ENCODE measurements at places on chromosomes 16 and 17.

- no peak for DNase-seq
Observed at GRCh38 chr17:57622683-57623433, 122.2 kb downstream of the CCDC182 start.

DNA sequence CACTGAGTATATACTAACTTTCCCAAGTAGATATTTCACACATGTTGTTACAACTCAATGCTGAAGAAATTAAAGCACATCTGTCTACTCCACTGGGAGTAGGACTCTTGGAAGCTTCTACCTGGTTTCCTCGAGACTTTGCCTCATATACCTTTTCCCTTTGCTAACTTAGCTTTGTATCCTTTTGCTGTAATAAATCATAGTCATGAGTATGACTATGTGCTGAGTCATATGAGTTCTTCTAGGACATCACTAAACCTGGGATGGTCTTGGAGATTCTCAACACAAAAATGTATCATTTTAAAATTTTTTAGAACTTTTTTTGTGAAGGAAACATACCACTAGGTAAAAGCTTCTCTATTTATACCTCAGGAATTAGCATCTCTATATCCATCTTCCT, 39.8 kb downstream of the ABCA5 start:
- DNase-seq = no peak

DNA sequence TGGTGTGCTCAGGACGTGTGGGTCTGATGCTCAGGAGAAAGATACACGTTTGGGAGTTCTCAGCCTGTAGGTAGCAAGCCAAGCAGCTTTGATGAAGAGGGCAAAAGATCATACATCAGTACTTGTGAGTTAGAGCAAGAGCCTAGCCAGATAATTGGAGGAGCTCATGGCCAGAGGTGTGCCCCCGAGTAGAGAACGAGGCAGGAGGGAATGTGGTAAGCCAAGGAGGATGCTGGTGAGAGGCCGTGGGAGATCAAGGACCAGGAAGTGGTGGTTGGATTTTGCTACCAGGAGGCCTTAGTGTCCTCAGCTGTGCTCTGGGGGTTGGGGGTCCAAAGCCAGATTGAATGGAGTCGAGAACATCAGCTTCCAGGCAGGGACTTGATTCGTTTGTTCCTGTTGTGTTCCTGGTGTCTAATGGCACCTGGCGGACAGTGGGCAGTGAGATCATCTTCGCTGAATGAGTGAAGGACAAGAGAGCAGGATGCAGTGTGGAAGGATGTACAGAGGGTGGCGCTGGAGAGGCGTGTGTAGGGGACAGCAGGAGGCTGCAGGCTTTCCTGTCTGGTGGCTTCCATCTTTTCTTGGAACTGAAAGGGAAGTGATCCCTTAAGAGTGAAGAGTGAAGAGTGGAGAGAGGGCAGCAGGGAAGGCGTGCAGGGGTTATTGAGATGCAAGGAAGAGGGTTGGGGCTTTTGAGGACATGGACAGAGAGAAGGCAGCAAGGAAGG, 11.6 kb downstream of the FBXL19 start:
- DNase-seq = no peak

DNA sequence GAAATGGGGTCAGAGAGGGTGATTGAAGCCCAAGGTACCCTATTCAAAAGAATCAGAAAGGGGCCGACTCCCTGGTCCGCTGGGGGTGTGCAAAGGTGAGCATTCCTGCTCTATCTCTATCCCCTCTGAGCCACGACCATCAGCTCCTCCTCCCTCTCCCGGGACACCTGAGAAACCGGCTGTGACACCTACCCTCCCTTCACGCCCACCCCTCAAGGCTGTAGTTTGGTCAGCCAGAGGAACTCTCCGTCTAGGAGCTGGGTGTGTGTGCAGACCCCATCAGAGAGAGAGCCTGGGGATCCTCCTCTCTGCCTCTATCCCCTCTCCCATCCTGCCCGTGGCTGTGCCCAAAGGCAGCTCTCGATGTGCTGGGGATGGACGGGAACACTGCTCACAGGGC, 27.6 kb upstream of the DLX4 start:
- no peak for DNase-seq

GRCh38 chr16:87762071-87762571, 3.7 kb downstream of the KLHDC4 start:
- DNase-seq = peak; percentile 47

- no peak for DNase-seq
Observed at GRCh38 chr17:61088556-61088955, 311.1 kb upstream of the TBX2 start.

- no peak for DNase-seq
Observed at GRCh38 chr17:75009139-75009724, 3.2 kb upstream of the MRPL58 start.

- no peak for DNase-seq
Observed at GRCh38 chr16:56120447-56121155, 70.7 kb upstream of the GNAO1 start.

GRCh38 chr16:86519649-86520316, 9.5 kb downstream of the FOXF1 start:
- DNase-seq = peak; percentile 43

DNA sequence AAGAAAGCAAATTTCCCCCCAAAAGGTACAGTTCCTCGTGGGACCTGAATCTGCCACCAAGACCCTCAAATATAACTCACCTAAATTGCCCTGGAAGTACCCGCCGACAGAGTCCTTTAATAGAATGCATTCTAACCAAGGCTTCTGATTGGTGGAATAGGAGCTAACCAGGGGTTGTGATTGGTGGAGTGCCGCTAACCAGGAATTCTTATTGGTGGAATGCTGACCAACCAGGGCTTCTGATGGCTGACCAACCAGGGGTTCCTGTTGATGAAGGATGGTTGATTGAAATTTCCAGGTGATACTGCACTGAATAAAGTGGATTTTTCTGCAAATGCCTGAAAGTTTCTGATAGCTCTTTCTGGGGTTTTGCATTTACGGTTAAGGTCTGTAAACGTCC, 6.5 kb downstream of the TFAP4 start:
- DNase-seq = no peak

DNA sequence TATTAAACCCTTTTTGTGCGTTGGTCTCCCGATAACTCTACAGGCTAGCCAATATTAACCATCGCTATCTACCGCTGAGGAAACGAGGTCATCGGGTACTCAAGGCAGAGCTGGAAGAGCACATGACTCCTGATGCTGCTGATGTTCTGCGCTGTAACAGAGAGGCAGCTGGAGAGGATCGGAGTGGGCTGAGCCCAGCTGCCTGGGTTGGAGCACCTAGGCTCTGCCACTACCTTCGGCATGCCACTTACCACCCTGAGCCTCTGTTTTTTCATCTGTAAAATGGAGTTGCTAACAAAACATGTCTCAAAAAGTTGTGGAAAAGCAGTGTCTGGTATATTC, 432 bp upstream of the SLC46A1 start:
- no peak for DNase-seq

DNA sequence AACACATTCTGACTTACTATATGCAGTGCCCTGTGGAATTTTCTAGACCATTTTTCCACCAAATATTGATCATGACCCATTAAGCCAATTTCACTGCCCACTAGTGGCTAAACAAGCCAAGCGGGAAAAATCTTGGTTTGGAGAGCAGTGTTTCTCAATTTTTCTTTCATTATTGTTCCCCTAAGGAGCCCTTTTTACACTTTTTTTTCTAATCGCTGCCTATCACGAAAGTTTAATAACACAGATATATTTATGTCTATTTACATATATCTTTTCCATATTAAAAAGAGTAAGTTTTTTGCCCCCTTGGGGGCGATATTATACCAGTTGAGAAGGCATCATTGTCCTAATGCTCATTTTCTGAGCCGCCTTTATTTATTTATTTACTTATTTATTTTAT, 10.8 kb upstream of the TLCD3B start:
- no peak for DNase-seq

- no peak for DNase-seq
Observed at GRCh38 chr17:36726199-36726598, 124.8 kb downstream of the MRM1 start.

- no peak for DNase-seq
Observed at GRCh38 chr17:75926456-75926855, 14.4 kb downstream of the FBF1 start.
